ENCODE measurements at places on chromosomes 12 and 14.

GRCh38 chr12:62292761-62293344 lies 32.6 kb downstream of the USP15 start:
- H3K4me3 ChIP-seq: no peak overlapping the region
- H3K27me3 ChIP-seq: no peaks in the 10 kb centered on the region
- H3K27ac ChIP-seq: no peak overlapping the region
- peaks cover 81% of the 10 kb centered on the region for H3K36me3 ChIP-seq
- peaks cover 75% of the 10 kb centered on the region for H3K4me1 ChIP-seq

- no peak overlapping the region for H3K27ac ChIP-seq
- no peak overlapping the region for H3K4me3 ChIP-seq
- no peak for DNase-seq
- H3K27me3 ChIP-seq: peaks cover 3% of the 10 kb centered on the region
- H3K36me3 ChIP-seq: peaks cover 7% of the 10 kb centered on the region
Observed at GRCh38 chr14:73460691-73461127, 2.4 kb upstream of the NUMB start.

DNA sequence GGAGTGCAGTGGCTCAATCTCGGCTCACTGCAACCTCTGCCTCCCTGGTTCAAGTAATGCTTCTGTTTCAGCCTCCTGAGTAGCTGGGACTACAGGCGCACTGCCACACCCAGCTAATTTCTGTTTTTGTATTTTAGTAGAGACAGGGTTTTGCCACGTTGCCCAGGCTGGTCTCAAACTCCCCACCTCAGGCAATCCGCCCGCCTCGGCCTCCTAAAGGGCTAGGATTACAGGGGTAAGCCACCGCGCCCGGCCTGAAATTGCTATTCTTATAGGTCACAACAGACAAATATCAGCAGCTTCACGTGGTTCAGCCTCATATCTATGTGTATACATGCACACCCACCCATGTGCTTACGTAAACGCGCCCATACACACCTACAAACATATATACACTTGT lies 23.6 kb downstream of the BATF start:
- H3K4me1 ChIP-seq: peaks cover 44% of the 10 kb centered on the region
- peaks cover 22% of the 10 kb centered on the region for H3K36me3 ChIP-seq
- H3K4me3 ChIP-seq: no peak overlapping the region
- H3K27ac ChIP-seq: no peak overlapping the region
- H3K27me3 ChIP-seq: no peaks in the 10 kb centered on the region

- H3K36me3 ChIP-seq: no peaks in the 10 kb centered on the region
- DNase-seq: no peak
- H3K4me3 ChIP-seq: no peak overlapping the region
- no peaks in the 10 kb centered on the region for H3K4me1 ChIP-seq
- H3K27ac ChIP-seq: no peak overlapping the region
Observed at GRCh38 chr12:81261508-81262207, 183.8 kb downstream of the ACSS3 start.

- H3K27me3 ChIP-seq: no peaks in the 10 kb centered on the region
- no peak overlapping the region for H3K27ac ChIP-seq
- no peak for DNase-seq
- H3K4me1 ChIP-seq: no peaks in the 10 kb centered on the region
Observed at GRCh38 chr12:27385766-27386564, 53.3 kb downstream of the BMAL2 start.

All from activated CD8-positive, alpha-beta T cell treated with anti-CD3 and anti-CD28 coated beads, Interleukin-2, amount 10 ng/mL, durations not matched to agents 7 days and 5 days (primary cell).